NCI-H510A treated with DMSO at 0.1 percent for 48 hours (cell line): ENCODE measurements at places on chromosomes 2 and 18.

GRCh38 chr2:56749152-56749752 is 565.5 kb downstream of the CCDC85A start:
- peak; percentile 59 for DNase-seq

- no peak for DNase-seq
Measured at GRCh38 chr2:126932966-126933710, 34.4 kb downstream of the TEX51 start.

DNA sequence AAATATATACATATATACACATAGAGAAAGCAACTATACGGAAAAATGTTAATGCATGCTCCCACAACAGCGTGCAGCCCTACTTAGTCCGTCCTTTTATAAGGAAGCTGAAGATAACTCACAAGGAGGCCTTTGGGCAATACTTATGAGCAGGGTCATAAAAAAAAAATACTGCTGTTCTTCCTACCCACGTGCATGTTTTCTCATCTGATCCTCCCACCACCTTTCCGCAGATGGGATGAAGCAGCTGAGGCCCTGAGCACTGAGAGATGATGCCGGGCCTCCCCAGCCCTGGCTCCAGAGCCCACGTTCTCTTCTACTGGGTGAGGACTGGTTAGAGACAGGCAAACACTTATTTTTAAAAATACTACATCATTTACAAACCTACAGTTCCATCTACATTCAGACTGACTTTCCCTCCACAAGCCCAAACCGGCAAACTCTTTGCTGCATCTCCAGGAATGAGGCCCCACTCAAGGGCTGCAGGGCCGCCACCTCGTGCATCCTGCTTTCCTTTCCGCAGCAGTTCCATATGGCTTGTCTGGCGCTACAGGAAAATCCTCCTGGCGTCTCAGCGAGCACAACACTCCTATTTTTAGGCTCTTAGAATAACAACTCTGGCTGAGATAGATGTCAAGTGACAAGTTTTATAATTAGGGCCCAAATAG is 41.6 kb downstream of the TBC1D8 start:
- DNase-seq = peak; percentile 29

DNA sequence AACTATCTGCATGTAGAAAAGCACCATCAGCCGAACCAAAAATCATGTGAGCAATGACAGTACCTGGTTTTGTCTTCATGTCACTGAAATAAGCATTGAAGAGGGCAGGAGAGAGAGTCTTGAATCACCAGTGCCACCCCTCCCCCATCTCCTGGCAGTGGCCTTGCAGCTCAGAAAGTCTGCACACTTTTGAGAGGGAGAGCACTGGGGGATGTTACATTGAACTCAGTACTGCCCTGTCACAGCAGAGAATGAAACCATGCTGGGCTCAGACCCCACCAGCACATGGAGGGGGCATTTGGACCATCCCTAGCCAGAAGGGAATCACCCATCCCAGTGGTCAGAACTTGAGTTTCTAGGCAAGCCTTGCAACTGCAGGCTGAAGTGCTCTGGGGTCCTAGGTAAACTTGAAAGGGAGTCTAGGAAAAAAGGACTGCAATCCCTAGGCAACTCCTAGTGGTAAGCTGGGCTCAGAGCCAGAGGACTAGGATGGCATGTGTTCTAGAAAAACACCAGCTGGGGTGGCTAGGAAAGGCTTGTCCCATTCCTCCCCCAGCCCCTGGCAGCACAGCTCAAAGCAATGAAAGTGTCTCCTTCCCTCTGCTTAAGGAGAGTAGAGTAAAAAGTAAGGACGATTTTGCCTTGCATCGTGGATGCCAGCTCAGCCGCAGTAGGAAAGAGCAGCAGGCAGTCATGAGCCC is 259.9 kb upstream of the MYT1L start:
- DNase-seq = no peak

- DNase-seq = peak; percentile 41
Measured at GRCh38 chr2:84474176-84474575, 15.1 kb upstream of the SUCLG1 start.
